AG09319 (cell line): ENCODE measurements at places on chromosomes 16 and 17.
A peak's percentile ranks its signal among the peaks of the same experiment; 100 is the strongest.

- DNase-seq, result no peak
Observed at GRCh38 chr17:48612456-48612853, 1.6 kb upstream of the HOXB7 start.

GRCh38 chr17:16428098-16428882 is 12.9 kb downstream of the TRPV2 start:
- DNase-seq, result no peak

DNA sequence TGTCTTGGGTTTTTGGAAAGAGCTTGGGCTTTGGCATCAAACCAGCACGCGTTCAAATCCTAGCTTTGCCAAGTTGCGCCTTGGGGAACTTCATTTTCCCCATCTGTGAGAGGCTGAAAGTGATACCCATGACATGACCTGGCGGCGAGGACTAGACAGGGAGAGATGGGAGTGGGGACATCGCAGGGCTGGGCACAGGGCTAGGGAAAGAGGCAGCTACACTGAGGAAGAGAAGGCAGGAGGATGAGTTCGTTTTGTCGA is 202.9 kb downstream of the IRF8 start:
- no peak for DNase-seq

DNA sequence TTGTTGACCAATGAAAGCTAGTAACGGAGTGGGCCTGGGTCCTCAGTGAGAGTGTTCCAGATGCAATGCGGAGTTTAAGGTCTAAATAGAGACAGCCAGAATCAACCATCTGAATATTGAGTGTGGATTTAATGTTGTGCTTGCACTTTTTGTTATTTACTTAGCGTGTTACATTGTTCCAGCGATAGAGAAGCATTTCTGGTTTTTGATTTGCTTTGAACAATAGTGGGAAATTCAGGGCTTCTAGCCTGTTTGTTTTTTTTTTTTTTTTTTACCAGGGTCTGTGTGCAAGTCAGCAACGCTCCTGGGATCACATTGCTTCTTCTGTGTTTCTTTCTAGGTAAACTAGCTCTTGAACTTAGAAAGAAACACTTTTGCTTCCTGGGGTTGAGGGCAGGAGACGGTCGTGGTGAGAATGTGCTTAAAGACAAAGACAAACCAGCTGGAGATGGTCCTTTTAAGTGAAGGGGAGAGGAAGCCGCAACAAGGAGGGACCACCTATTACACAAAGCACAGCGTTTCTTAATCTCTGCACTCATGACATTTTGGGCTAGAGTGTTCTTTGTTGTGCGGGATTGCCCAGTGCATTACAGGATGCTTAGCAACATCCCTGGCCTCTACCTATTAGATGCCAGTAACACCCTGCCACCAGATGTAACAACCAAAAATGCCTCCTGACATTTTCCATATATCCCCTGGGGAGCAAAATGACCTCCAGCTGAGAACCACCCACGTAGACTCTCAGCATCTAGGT is 119.2 kb downstream of the MAP2K6 start:
- DNase-seq, result no peak

- no peak for DNase-seq
Observed at GRCh38 chr17:29927546-29927945, 2.5 kb downstream of the SSH2 start.

DNA sequence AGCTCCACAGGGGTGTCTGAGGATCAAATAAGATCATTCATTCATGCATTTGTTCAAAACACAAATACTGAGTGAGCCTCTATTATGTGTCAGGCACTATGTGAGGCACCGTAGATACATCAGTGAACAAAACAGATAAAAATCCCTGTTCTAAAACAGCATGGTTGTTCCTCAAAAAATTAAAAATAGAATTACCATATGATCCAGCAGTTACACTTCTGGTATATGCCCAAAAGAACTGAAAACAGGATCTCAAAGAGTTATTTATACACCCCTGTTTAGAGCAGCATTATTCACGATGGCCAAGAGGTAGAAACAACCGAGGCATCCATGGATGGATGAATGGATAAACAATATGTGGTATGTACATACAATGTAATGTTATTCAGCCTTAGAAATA is 15.4 kb downstream of the PIPOX start:
- DNase-seq, result no peak

- DNase-seq, result peak; percentile 34
Observed at GRCh38 chr16:56513972-56514371, 5.9 kb downstream of the BBS2 start.

DNA sequence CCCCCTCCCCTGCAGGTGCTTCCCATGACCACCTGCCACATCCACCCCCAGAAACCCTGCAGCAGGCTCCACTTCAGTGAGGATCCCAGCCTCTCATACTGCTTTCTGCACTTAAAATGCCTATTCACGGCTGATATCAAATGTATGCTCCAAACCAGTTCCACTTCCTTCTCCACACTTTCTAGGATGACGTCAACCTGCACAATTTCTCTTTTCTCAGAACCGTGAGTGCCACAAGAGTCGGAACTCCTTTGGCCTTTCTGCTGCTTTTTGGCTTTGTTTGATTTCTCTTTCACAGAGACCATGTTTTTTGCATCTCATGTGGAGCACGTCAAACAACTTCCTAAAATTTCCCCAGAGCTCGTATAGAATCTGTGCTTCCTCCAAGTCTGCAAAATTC is 378.8 kb upstream of the TNRC6C start:
- DNase-seq, result no peak

DNA sequence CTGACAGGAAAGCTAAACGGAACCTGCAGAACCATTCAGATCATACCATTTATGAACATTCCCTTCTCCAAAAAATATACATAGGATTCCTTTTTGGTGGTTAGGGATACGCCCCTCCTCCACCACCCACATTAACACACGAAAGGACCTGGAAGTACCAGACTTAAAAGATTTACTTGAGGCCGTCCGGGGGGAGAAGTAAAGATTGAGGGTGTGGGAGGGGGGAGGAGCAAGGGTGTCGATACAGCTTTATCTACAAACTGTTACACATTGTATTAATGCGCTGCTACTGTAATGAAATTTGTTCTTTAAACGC is 537 bp downstream of the PALB2 start:
- no peak for DNase-seq

- no peak for DNase-seq
Observed at GRCh38 chr16:24289166-24289700, 33.1 kb downstream of the CACNG3 start.
